ENCODE measurements at places on chromosomes 11 and 22.

- DNase-seq = no peak
These were observed 1060.8 kb downstream of the OPCML start for GRCh38 chr11:132471466-132471865.

GRCh38 chr11:30935861-30936260 is 349.7 kb upstream of the MPPED2 start:
- DNase-seq = no peak

DNA sequence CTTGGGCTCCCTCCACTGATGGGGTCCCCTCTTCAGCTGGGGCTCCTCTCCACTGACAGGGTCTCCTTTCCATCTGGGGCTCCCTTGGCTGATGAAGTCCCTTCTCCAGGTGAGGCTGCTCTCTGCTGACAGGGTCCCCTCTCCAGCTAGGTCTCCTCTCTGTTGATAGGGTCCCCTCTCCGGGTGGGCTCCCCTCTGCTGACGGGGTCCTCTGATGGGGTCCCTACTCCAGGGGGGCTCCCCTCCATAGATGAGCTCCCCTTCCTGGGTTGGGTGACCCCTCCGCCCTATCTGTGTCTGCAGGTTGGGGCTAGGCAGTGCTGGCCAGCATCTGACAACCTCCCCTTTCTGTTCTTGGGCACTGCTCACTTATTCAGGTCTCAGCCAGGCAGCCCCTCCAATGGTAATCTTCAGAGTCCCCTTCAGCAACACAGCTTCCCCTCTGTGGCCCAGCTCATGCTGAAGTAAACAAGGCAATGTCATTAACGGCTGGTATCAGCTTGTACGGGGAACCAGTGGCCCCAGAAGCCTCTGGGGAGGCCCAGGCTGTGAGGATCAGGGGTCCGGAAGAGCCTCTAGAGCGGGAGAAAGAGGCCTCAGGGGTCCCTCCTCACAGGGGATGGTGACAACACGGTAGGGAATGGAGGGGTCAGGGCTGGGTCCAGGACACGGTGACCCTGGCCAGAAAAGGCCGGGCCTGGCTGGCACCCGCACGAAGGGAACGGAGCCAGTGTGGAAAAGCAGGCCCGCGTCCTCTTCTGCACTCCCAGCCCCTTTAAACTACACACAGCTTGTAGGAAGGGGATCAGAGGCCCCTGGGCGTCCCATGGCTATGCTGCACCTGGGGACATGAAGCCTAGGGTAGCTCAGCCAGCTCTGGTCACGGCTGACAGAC is 9.6 kb upstream of the CD81 start:
- no peak for DNase-seq

DNA sequence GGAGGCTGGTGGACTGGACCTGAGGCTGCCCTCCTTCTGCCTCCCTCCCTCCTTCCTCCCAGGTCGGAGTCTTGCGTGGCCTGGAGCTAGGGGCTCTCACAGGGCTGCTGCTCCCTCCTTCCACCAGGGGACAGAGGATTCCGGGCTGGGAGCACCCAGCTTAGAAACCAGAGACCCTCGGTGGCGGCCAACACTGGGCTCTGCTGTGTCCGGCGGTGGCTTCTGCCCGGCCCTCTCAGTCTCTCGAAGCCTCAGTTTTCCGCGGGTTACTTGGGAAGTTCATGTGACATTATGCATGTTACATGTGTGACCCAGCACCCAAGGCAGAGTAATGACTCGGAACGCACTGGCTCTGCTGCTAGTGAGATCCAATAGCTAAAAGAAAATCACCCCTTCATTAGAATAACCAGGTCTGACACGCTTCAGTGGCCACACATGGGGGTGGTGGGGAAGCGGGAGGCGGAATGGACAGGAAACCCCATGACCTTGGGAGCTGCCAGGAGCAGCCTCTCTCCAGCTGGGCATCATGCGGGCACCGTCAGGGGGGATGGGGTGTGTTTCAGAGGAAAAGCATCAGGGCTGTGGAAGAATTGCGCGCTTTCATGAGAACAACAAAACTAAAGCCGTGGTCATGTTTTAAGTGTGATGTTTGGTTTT is 5.9 kb upstream of the MRGPRG start:
- no peak for DNase-seq

GRCh38 chr22:41826430-41827383 is 6.2 kb upstream of the SREBF2 start:
- DNase-seq = no peak

- no peak for DNase-seq
These were observed 69.4 kb downstream of the BUD13 start for GRCh38 chr11:116703421-116703820.

- DNase-seq = no peak
These were observed 339.8 kb downstream of the KCNA4 start for GRCh38 chr11:29676993-29677392.

DNA sequence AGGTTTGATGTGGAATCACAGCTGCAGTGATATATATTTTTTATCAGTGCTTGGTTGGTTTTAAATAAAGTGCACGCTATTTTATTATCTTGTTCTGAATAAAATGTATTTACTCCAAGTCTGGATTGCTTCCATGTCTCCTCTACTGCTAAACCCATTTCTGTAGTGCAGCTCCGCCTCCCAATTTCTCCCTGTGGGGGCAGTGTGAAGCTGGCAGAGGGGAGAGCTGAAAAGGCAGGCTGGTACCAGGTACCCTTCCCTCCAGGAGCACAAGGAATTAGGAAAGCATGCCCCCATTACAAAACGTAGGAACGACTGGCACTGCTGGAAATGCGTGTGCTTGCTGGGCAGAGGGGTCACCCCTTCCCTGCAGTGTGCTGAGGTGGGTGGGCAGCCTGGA is 934 bp upstream of the TMEM132A start:
- DNase-seq = no peak
